NCI-H1436 treated with DMSO at 0.1 percent for 48 hours (cell line): ENCODE measurements at places on chromosomes 2 and 18.

DNA sequence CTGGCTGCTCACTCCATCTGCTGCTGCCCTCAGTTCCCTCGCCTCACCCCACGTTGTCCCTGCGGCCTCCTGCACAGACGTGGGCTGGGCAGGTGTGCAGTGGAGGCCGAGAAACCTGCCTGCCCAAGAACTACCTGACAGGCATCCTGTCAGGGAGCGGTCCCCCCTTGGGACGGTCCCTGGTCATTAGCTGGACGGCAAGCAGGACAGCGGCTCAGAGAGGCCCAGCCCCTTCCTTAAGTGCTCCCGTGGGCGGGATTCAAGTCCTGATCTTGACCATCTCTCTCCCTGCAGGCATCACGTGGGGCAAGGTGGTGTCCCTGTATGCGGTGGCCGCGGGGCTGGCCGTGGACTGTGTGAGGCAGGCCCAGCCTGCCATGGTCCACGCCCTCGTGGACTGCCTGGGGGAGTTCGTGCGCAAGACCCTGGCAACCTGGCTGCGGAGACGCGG, 11.3 kb downstream of the BOK start:
- no peak for DNase-seq

GRCh38 chr18:55354795-55355194, 233.2 kb downstream of the TCF4 start:
- no peak for DNase-seq

DNA sequence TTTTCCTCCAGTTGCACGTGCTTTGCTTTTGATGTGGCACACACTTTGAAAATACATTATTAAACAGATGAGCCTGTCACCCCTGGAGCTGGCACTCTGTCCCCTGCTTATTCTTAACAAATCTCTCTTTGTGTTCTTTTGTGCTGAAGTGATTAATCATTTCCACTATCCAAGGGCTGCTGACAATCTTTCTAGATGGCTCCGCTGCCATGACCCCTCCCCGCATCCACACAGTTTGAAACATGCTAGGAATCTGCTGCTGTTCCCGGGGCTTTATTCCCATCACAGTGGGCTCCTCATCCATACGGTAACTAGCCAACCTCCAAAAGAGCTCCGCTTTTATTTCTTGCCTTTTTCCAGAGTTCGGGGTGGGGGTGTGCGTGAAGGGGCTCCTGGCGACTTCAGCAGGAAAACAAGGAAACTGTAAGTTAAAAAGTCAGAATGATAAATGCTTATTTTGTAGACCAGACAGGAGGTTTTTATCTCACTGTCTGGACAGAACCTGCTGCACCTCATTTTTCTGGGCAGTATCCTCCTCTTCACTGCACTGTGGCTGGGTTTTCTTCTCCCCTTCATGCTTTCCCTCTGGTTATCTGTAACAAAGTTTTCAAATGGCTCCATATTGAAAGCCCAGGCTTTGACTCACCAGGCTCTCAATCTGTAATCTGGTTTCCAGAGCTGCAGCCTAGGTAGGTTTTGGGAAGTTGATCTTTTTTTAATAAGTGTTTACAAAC, 319.7 kb downstream of the AFF3 start:
- DNase-seq = no peak

- DNase-seq = no peak
Observed at GRCh38 chr2:201880579-201880978, 74.2 kb downstream of the CDK15 start.

GRCh38 chr2:161111531-161111930, 48.7 kb upstream of the TANK start:
- DNase-seq = no peak

DNA sequence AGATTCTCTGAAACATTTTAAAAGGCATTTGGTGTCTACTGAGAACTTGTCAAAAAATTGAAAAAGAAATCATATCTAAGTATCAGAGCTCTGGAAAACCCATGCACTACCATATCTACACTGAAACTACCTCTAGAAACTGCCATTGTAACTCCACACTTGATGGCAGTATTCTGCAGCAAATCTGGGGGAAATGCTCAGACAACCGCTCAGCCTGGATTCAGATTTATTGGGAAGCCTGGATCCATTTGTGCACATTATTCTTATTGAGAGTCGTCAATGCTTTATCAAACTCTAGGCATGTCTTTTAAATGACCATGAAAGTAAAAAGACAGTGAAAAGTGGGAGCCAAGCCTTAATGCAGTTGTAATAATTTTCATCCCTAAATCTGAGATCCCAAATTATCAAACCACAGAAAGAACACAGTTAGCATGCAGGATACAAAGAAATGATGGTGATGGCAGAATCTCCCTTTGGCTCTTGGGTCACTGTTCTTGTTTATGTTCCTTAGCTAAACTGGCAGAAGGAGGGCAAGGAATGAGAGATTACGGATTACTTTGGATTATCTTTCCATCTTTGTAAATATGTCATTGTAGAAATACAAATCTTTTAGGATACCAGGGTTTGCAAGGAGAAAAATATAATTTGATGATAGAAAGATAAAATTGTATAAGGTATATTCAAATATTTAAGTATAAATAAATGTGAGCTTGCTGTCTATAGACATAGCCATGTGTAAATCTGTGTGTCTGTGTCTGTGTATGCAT, 512.1 kb upstream of the SYT4 start:
- DNase-seq = no peak

- DNase-seq = no peak
Observed at GRCh38 chr2:241924069-241924908, 54.8 kb downstream of the RTP5 start.

DNA sequence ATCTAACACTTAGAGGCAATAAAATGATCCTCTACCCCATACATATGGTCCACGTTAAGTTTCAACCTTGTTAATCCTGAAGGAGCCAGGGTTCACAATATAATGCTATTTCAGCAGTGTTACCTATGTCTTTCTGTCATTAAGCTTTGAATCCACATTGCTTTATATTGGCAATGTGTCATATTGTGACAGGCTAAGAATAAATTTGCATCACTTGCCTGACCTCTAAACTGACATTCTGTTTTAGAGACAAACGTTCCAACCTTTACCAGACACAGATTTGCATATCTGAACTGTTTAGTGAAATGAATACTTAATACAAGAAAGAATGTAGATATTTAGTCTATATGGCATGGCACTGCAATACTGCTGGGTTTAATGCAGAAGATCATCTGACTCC, 98.4 kb downstream of the UNC80 start:
- no peak for DNase-seq

DNA sequence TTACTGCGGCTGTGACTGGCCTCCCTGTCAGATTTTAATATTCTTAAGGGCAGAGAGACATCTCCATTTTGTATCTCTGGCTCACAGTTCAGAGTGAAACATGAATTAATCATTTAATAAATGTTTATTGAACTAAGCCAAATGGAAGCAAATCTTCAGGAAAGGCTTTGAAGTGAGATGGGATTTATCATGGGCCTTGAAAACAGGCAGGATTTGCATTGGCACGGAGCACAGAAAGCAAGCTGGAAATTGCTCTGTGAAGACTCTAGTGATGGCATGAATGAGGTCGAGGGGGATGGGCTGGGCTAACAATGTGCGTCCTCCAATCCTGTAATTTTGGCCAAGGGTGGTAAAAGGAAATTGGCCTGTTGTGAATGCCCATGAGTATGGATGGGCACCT, 369.8 kb upstream of the SOX11 start:
- no peak for DNase-seq

GRCh38 chr2:239881561-239882320, 143.4 kb downstream of the NDUFA10 start:
- DNase-seq = no peak

- DNase-seq = no peak
Observed at GRCh38 chr2:224584785-224585210, 365 bp downstream of the CUL3 start.

DNA sequence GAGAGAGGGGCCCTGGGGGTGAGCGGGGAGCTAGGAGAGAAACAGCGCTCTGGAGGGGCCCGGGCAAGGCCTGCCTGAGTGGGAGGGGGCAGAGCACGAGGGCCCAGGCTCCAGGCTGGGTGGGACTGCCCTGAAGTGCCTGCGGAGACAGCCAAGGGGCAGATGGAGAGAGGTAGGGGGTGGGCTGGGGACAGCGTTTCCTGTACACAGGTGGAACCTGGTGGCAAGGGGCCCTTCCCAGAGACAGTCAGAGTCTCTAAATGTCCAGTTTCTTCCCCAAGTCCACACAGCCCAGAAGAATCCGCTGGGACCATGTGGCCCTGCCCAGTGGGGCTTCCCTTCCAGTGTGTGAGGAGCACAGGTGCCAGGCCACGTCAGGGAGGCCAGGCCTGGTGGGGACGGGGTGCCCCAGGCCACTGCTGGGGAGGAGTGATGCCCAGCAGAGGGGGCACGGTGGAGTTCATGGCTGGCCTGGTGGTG, 1.7 kb upstream of the GPR35 start:
- DNase-seq = no peak

DNA sequence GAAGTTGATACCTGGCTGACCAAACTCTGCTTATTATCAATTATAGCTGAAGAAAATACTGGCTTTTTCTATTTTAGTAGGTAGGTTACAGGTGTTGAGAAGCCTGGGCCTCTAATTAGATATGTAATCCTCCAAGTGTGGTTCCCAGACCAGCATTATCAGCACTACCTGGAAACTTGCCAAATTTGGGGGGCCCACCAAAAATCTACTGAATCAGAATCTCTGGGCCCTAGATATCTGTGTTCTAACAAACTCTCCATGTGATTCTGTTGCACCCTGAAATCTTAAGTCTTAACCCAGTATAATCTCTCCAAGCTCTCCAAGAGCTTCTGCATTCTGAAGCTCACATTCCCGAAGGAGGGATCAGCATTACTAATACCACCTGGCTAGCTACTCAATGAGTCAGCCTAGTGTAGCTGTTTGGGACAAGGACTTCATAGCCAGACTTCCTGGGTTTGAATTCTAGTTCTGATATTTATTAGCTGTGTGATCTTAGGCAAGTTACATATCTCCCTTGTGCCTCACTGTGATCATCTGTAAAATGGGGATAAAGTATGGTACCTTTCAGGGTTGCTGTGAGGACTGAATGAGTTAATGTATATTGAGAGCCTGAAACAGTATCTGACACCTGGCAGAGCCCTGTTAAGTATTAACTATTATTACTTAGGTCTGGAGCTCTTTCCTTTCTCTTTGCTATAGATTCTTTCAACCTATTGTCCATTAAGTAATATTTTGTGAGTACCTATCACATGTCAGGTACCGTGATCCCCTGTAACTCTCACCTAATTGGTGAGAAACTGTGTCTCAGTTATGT, 94.1 kb upstream of the CD302 start:
- no peak for DNase-seq

DNA sequence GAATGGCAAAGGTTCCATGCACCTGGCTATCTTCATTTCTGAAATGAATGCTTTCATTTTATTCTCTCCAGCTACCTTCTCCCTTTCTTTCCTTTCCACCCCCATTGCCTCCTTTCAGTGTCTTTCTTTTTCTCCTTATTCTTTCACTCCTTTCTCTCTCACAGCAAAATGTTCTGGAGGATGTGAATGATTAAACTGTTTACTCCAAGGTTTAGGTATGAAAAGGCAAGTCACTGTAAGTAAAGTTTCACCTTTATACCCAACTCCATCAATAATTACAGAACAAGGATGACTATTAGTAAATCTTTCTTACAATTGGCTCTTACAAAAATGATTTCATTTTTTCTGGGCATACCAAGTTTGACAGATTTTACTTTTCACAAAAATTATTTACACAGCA, 4.3 kb downstream of the PAX8 start:
- no peak for DNase-seq

GRCh38 chr2:170550501-170550900, 164.6 kb upstream of the SP5 start:
- no peak for DNase-seq
